IPS-NIHi11 (cell line): ENCODE measurements at places on chromosomes 11 and 22.

GRCh38 chr11:134252346-134253187, 585 bp downstream of the THYN1 start:
- DNase-seq: peak; percentile 47

DNA sequence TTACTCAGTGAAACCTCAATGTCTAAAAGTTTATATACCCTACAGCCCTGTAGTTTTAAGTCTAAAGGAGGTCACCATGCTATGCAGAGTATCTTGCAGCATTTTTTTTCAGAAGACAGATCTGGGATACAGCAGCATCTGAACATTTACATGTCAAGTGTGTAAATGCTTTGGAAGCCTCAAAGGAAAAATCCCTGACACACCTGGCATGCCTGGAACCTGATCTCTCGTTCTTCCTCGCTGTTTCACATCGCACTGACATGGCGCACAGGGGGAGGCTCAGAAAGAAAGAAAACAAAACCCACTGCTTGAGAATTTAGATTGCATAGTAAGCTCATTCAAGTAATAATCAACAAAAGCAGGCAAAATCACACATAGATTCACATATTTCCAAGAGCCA, 31.0 kb downstream of the PAX6 start:
- DNase-seq: no peak

DNA sequence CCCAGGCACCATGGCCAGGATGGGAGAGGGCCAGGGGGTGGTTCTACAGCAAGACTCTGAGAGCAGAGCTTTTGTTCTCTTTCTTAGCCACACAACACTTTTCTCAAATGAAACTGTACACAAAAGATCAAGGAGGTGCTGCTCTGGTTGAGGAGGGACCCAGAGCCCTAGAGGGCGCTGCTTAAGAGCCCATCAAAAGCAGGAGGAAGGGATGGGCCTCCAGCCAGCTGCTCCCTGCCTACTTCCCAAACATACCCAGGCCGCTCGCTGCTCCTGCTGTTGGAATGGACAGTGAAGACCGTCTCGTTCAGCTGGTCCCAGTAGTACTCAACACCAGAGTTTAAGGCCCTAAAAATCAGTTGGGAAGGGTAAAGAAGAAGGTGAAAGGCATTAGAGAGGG, 18.4 kb upstream of the CHRM4 start:
- DNase-seq: peak; percentile 69

DNA sequence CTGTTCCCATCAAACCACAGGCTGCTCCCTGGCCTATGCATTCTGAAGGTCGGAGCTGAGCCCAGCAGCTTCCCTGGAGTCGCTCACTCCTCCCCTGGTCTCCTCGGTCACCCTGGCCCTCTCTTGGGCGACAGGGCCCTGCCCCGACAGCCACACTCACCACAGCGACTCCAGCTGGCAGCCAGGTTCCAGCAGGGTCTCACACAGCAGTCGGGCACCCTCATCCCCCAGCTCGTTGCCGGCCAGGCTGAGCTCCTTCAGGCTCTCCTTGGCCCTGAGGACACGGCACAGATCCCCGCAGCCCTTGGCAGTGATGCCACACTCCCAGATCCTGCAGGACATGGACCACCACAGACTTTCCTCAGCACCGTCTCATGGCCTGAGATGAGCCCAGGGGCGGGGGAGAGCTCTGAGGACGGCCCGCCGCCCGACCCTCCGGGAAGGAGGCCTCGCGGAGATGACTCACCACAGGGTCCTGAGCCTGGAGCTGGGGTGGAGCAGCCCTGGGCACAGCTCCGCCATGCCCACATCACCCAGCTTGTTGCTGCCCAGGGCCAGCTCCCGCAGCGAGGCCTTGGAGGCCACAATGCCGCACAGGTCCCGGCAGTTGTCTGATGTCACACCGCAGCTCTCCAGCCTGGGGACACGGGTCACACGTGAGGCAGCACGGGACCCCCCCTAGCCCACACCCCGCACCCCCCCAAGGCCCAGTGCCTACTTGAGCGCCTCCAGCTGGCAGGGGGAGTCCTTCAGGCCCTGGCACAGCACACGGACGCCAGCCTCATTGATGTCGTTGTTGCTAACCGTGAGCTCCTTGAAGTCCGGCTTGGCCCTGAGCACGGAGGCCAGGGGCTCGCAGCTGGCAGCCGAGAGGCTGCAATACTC, 8.5 kb downstream of the RNH1 start:
- DNase-seq: peak; percentile 7

DNA sequence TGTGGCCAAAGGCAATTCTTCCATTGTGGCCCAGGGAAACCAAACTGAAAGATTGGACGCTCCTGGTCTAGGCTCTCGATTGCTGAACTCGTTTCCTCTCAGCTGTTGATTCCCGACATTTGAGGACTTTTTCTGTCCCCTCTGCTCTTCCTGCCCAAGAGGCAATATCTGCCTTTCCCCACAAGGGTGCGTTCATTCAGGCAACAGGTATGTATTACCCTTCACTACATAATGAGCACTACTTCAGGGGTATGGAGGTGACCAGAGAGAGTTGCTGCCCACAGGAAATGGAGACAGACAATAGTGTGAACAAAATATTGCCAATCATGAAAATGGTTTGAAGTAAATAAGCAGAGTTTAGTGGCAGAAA, 8.2 kb downstream of the PTH start:
- peak; percentile 50 for DNase-seq

DNA sequence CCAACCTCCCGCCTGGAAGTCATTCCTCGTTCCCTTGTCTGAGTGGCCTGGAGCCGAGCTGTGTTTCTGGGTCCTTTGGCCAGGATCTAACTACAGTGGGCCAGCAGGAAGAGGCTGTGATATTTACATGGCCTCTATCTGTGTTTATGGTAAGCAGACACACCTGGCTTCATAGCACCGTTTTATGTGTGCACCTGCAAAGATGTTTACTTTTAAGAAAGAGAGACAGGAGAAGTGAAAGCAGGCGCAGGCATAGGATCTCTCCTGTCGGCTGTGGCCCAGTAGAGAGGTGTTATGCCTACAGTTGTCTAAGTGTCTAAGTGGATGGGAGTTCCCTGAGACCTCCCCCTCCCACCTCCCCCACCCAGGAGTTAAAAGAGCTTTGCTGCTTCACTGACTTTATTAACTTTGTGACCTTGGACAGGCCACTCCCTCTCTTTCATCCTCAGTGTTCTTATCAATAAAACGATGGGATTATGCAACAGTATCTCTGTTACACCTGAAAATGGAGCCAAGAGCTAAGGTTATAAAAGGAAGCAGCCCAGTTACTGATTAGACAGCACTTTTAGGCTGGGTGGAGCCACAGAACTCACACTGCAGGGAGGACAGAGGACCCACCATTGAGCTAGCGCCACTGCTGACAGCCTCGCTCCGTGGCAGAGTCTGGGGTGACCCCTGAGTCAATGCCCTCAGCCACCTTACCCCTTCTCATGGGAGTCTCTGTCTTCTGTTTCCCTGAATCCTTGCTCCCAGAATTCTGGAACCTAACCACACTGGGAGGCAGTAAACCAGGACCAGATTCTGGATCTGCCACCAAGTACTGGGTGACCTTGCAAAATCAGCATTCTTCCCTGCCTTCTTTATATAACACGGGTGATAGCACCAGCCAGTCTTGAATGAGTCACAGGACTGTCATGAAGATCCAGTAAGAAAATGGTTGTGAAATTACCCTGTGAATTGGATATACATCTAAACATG, 22.0 kb downstream of the ST14 start:
- no peak for DNase-seq

- no peak for DNase-seq
Observed at GRCh38 chr11:12528487-12528886, 145.7 kb upstream of the TEAD1 start.

DNA sequence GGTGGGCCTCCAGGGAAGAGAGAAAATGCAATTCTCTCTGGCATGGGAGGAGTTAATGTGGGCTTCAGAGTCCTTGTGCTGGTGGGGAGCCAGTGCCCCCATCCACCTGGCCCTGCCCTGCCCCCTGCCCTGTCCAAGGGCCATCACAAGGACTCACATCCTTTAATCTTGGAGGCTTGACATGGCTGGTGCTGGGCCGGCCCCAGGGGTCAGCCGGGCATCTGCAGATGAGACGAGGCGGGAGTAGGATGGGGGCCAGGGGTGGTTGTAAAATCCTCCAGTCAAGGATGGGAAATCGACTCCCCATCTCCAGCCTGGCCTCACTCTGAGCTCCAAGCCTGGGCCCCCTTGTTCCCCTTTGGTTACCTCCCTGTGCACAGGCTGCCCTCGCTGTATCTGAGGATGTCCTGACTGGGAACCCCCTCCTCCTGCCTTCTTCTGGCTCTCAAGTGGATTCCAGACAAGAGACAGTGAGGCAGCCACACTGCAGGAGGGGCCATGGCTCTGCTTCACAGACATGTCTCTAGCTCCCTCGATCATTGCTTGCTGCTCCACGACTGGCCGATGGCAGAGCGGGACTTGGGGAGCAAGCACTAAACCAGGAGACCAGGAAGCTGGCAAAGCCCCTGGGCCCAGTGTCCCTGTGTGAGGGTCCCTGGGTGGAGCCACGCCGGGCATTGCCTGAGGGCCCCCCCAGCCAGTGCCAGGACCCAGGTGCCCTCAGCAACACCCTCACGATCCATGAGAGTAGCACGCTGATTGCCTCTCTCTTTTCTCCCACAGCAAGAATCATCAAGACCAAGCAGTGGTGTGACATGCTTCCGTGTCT, 1120.5 kb downstream of the BRD1 start:
- no peak for DNase-seq

GRCh38 chr11:46122945-46123715, 1.9 kb upstream of the PHF21A start:
- no peak for DNase-seq

- DNase-seq: peak; percentile 78
Observed at GRCh38 chr11:10076458-10077141, 217.4 kb downstream of the SBF2 start.

DNA sequence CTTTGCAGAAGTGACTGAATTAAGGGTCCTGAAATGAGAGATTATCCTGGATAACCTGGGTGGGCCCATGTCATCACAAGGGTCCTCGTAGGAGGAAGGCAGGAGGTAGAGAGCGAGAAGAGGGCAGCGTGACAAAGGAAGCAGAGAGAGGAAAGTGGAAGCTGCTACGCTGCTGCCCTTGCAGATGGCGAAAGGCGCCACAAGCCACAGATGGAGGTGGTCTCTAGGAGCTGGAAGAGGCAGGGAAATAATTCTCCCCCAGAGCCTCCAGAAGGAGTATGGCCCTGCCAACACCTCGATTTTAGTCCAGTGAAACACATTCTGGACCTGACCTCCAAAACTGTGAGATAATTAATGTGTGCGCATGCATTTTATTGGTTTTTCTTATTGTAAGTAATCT, 13.4 kb downstream of the TMEM184B start:
- no peak for DNase-seq

DNA sequence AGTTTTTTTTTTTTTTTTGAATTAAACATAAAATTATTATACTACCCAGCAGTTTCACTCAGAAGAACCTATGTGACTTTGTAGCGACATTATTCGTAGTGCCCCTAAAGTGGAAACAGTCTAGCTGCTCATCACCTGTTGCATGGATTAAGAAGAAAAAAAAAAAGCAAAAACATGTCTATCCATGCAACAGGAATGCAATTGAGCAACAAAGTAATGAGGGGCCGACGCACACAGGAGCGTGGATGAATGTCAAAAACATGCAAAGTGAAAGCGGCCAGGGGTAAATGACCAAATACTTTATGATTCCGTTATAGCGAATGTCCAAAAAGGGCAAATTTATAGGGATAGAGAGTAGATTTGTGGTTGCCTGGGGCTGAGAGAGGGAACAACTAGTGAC, 16.3 kb downstream of the MYO18B start:
- no peak for DNase-seq

- DNase-seq: no peak
Observed at GRCh38 chr11:8040261-8040920, 40.6 kb upstream of the TUB start.

DNA sequence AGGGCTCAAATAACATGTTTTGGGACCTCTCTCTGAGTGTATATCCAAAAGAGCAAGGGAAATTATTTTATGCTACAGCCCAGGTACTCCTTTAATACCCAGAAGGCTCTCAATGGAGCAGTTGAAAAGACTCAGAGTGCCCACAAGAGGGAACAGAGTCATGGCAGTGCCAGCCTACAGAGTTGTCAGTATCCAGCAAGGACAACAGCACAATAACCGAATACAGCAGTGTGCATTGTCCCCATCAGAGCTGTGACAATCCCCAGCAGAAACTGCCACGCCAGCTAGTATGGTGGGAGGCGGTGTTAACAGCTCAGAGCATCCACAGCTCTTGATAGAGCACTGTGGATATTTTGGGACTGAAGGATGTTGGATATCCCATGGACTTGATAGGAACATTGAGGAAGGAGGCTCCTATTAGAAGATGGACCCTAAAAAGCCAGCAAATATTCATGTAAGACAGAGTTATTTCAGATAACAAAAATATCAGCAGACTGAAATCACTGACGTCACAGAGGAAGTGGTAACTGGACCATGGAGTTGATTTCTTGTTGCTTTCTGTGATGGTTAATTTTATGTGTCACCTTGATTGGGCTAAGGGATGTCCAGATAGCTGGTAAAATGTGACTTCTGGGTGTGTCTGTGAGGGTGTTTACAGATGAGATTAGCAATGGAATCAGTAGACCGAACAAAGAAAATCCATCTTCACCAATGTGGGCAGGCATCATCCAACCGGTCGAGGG, 17.7 kb upstream of the PAFAH1B2 start:
- no peak for DNase-seq

DNA sequence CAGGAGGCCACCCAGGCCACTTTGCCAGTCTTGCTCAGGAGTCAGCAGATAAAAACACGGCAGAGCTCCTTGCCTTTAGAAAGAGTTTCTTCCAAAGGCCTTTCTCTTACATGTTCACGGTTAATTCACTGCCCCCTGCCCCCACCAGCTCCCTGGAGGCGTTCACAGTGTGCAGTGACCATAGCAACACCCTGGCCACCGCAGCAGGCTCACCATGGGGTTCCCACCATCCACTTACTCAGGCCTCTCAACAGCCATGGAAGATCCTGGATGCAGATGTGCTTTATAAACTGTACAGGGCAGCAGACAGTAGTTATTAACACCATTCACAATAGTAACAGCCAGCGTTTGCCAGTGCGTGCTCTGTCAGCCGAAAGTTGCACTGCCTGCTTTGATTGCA, 10.6 kb upstream of the MYO7A start:
- DNase-seq: no peak

GRCh38 chr11:38246451-38246850, 1648.4 kb upstream of the RAG2 start:
- DNase-seq: no peak

- no peak for DNase-seq
Observed at GRCh38 chr22:41491374-41492100, 22.6 kb downstream of the ACO2 start.

DNA sequence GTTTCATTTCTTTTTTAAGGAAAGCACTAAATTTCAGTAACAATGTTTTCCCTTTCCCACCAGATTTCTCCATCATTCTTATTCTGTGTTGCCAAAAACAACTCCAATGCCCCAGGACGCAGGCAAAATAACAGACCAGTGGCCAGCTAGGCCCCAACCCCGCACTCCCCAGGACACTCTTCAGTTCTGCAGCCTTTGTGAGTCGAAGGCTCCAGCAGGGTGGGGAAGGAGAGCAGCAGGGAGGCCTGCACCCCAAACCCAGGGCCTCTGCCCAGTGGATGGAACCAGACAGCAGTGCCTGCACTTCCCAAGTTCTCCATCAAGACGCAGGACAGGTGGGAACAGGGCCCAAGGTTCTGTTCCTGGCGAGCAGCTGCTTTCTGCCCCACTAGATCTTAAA, 34.4 kb downstream of the PPP2R1B start:
- DNase-seq: no peak
